ENCODE measurements at places on chromosomes 11 and 22. TPM values are rescaled to one million over a fixed set of nuclear protein-coding genes. Genes with fewer than 3 reads are reported as not detected.

Gene REXO2
- polyA plus RNA-seq: 187 TPM

Gene MAP6
- 4.4 TPM for polyA plus RNA-seq

Gene NAALAD2
- polyA plus RNA-seq: 20.8 TPM

Gene ART1
- polyA plus RNA-seq: not detected

DNA sequence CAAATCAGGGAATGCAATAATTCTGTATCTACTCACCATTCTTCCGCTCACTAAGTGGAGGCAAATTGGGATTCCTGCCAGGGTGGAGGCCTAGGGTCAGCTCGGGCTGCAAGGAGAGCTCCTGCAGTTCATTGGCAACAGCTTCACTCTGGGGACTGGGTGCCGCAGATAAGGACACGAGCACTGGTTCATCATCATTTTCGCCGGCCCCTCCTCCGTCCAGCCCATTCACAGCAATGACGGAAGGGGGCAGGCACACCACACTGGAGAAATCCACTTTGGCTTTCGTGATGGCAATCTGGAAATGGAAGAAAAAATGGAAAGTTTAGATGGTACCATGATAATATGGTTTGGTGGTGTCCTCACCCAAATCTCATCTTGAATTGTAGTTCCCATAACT, 84.4 kb downstream of the MRTFA start:
- H3K36me3 ChIP-seq: no peaks in the 10 kb centered on the region
- no peaks in the 10 kb centered on the region for H3K27me3 ChIP-seq
- no peak overlapping the region for H3K4me3 ChIP-seq
- DNase-seq: no peak
- no peak overlapping the region for H3K27ac ChIP-seq
- no peaks in the 10 kb centered on the region for H3K4me1 ChIP-seq

DNA sequence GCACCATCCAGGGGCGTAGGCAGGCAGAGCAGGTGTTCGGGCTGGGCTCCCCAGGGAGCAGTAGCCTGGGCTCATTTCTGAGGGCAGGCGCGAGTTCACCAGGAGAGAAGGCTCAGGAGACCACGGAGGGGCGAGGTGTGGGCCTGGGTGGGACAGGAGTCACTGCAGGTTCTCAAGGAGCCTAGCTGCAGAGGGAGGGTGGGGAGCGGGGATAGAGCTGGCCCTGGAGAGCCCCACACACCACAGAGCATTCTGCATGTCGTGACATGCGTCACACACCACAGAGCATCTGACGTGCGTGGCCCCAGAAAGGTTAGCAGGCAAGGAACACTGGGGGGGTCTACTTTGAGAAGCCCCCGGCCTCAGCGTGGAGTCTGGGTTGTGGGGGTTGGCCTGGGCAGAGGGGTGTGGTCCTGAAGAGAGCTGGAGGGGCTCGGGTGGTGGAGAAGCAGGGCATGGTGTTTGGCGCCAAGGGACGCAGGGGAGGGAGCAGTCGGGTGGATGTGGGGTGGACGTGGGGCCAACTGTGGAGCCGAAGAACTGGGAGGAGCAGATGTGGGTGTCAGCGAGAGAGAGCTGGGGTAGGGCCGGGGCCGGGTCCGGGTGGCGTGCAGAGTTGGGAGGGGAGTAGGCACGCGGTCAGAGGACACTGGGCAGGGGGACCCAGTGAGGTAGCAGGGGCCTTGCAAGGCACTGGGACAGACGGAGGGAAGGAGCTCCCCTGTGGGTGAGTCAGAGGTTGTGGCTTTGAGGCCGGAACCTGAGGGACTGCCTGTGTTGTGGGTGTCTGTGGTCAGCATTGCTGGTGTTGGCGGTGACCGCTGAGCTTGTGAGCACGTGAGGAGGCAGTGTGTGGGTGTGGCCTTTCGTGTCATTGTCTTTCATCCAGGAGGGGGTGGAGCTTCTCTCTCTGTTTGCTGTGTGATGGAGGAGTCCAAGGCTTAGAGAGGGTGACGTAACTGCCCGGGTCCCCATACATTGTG, 25.5 kb downstream of the CTTN start:
- DNase-seq: no peak
- H3K27ac ChIP-seq: no peak overlapping the region
- no peaks in the 10 kb centered on the region for H3K27me3 ChIP-seq
- no peaks in the 10 kb centered on the region for H3K36me3 ChIP-seq
- H3K4me1 ChIP-seq: no peaks in the 10 kb centered on the region

- DNase-seq: no peak
- H3K36me3 ChIP-seq: no peaks in the 10 kb centered on the region
- H3K27me3 ChIP-seq: no peaks in the 10 kb centered on the region
- H3K27ac ChIP-seq: no peak overlapping the region
- H3K4me3 ChIP-seq: no peak overlapping the region
Observed at GRCh38 chr11:129578006-129578405, 202.4 kb downstream of the BARX2 start.

- H3K4me3 ChIP-seq: no peak overlapping the region
- peak overlapping the region; percentile 98 for H3K27ac ChIP-seq
- H3K36me3 ChIP-seq: no peaks in the 10 kb centered on the region
- peaks cover 70% of the 10 kb centered on the region for H3K4me1 ChIP-seq
- peak; percentile 63 for DNase-seq
Observed at GRCh38 chr11:120186774-120187591, 23.8 kb upstream of the OAF start.

GRCh38 chr11:101511065-101511464, 72.7 kb downstream of the TRPC6 start:
- peaks cover 7% of the 10 kb centered on the region for H3K4me1 ChIP-seq
- no peak overlapping the region for H3K27ac ChIP-seq
- H3K36me3 ChIP-seq: no peaks in the 10 kb centered on the region
- no peaks in the 10 kb centered on the region for H3K27me3 ChIP-seq

DNA sequence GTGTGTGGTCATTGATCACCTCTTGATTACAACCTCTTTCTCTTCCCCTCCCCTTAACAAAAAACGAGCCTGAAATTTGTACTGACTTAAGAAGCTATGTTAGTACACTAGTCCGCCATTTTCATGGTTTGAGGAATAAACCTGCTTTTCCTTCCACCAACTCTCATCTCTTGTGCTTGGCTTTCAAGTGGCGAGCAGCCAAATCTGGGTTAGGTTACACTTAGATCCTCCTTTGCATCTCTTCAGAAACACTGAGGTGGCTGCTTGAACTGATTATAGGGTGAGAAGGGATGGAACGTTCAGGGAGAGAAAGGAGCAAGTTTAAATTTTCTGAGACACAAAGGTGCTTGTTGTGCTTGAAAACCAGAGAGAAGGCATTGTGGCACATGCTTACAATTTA, 2171.4 kb downstream of the LRRC4C start:
- H3K27ac ChIP-seq: no peak overlapping the region
- H3K4me3 ChIP-seq: no peak overlapping the region
- H3K4me1 ChIP-seq: no peaks in the 10 kb centered on the region
- H3K27me3 ChIP-seq: no peaks in the 10 kb centered on the region

DNA sequence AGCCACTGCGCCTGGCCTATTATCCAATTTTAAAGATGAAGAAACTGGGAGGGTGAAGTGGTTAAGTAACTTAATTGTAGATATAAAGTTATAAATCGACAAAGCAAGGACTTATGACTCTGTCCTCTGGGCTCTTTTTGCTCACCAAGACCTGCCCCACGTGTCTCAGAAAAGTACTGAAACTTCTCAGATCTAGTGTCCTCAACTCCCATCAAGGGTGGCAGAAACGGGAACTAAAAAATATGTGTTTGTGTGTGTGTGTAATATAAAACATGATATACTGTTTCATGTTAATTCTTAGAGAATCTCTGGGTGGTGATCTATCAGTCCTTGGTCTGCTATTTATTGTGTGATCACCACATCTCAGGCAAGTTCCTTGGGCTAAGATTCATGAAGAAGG, 104.9 kb downstream of the GAB2 start:
- no peak for DNase-seq
- H3K27me3 ChIP-seq: no peaks in the 10 kb centered on the region
- peaks cover 19% of the 10 kb centered on the region for H3K4me1 ChIP-seq
- H3K27ac ChIP-seq: no peak overlapping the region
- no peak overlapping the region for H3K4me3 ChIP-seq

DNA sequence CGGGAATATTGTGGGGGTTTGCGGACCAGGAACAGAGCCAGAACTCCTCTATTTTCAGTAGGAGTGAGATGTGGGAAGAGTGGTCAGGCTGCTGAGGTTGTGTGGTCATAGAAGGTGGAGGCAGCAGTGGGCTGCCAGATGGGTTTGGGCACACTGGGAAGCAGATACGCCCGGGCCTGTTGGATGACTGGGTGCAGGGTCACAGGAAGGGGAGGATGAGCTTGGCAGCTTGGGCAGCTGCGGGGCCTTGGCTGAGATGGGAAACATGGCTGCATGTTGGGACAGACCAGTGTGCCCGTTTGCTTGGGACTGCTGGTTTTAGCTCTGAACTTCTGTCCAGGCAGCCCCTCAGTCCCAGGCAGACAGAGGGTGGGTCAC, 11.4 kb downstream of the SHANK3 start:
- H3K36me3 ChIP-seq: no peaks in the 10 kb centered on the region
- no peaks in the 10 kb centered on the region for H3K27me3 ChIP-seq
- no peak overlapping the region for H3K27ac ChIP-seq
- DNase-seq: no peak
- no peaks in the 10 kb centered on the region for H3K4me1 ChIP-seq

DNA sequence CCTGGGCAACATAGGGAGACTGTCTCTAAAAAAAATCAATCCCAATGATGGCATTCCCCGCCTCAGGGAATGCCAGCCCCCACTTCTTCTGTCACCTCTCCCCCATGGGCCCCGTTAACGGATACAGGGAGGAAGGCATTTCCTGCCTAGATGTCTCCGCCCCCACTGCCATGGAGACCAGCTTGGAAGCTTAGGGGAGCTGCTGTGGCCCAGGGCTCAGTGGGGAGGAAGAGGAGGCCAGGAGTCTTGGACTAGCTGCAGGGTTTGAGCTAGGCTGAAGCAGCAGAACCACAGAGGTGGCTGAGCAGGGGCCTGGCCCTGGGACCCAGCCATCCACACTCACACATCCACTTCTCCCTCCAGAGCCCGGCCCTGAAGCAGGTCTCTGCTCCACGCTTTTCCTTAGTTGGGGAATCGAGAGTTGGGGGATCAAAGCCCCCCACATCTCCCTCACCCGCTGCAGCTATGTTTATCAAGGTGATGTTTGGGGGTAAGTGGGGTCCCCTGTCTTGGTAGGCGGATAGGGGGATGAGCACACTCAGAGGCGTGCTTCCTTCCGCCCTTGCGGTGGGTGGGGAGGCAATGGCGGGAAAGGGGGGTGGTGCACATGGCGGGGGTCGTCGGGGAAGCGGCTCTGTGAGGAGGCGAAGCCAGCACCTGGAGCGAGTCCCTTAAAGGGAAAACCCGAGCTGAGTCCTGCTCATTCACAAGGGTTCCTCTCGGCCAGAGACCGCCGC, at the start of gene C22orf15:
C22orf15 (plus strand) TSS at position 149 of the 737 bp plus-strand sequence; CDS start at position 466, 317 bp downstream.
- H3K4me3 ChIP-seq: no peak within 1 kb of the TSS
- H3K27ac ChIP-seq: no peak within 1 kb of the TSS
- no peaks in the 10 kb centered on the region for H3K27me3 ChIP-seq
- H3K4me1 ChIP-seq: peaks cover 10% of the 10 kb centered on the region

- peak overlapping the region; percentile 63 for H3K27ac ChIP-seq
- no peaks in the 10 kb centered on the region for H3K36me3 ChIP-seq
- DNase-seq: no peak
- no peaks in the 10 kb centered on the region for H3K27me3 ChIP-seq
Observed at GRCh38 chr11:46978005-46978491, 41.5 kb downstream of the CSTPP1 start.

GRCh38 chr11:74739546-74740270, 8.5 kb upstream of the CHRDL2 start:
- no peak overlapping the region for H3K4me3 ChIP-seq
- no peak overlapping the region for H3K27ac ChIP-seq
- no peaks in the 10 kb centered on the region for H3K36me3 ChIP-seq
- H3K4me1 ChIP-seq: peaks cover 6% of the 10 kb centered on the region
- no peaks in the 10 kb centered on the region for H3K27me3 ChIP-seq

DNA sequence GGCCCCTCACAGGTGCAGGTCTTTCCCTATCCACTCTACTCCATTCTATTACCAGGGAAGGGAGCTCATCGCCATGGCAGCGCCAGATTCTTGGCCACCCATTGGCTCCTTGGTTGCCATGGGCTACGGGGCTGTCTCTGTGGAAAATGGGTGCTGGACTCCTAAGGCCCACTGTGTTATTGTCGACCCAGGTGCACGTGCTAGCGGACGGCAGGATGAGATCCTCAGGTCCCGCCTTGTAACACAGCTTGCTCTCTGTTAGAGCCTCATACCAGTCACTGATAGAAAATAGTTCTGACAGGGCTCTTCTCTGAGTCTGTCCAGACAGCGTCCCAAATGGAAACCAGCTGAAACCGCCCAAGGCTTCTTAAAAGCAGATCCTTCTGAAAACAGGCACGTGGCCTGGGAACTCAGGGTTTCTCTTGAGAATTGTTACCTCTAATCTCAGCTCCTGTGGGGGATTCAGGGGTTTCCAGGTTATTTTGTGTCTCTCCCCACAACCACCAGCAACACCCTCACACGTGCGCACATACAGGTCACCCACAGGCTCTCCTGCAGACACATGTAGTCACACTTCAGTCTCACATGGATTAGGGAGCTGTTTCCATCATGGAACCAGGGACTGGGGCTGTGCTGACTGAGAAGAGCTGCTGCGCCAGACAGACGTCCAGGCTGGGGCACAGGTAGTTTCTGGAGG, 1.5 kb downstream of the TUB start:
- peak; percentile 67 for DNase-seq
- peak overlapping the region; percentile 45 for H3K27ac ChIP-seq
- peak overlapping the region; percentile 42 for H3K4me3 ChIP-seq
- peaks cover 19% of the 10 kb centered on the region for H3K4me1 ChIP-seq
- no peaks in the 10 kb centered on the region for H3K36me3 ChIP-seq

- peaks cover 13% of the 10 kb centered on the region for H3K4me1 ChIP-seq
- H3K36me3 ChIP-seq: no peaks in the 10 kb centered on the region
- DNase-seq: no peak
- peak overlapping the region; percentile 72 for H3K27ac ChIP-seq
Observed at GRCh38 chr11:44574610-44575287, 9.3 kb downstream of the CD82 start.

DNA sequence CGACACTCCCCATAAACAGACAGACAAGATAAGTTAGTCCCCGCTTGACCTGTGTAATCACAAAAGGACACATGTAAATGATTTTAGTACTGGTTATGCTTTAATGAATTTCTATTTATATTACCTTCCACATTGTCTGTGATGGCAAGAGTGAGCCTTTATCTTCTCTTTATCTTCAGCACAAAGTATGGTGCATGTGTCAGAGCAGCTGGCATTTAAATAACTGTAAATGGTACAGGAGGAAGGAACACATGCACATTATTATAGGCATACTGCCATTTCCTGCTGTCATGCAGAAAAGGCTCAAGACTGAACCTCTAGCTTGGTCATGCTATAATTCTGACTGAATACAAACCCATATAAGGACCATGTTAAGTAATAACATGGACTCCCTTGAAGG, 1342.7 kb upstream of the TENM4 start:
- no peak overlapping the region for H3K27ac ChIP-seq
- H3K27me3 ChIP-seq: no peaks in the 10 kb centered on the region
- H3K36me3 ChIP-seq: no peaks in the 10 kb centered on the region
- no peaks in the 10 kb centered on the region for H3K4me1 ChIP-seq
- no peak overlapping the region for H3K4me3 ChIP-seq

All from hepatocyte (in vitro differentiated cells).